ENCODE measurements at places on chromosomes 1 and 21.

DNA sequence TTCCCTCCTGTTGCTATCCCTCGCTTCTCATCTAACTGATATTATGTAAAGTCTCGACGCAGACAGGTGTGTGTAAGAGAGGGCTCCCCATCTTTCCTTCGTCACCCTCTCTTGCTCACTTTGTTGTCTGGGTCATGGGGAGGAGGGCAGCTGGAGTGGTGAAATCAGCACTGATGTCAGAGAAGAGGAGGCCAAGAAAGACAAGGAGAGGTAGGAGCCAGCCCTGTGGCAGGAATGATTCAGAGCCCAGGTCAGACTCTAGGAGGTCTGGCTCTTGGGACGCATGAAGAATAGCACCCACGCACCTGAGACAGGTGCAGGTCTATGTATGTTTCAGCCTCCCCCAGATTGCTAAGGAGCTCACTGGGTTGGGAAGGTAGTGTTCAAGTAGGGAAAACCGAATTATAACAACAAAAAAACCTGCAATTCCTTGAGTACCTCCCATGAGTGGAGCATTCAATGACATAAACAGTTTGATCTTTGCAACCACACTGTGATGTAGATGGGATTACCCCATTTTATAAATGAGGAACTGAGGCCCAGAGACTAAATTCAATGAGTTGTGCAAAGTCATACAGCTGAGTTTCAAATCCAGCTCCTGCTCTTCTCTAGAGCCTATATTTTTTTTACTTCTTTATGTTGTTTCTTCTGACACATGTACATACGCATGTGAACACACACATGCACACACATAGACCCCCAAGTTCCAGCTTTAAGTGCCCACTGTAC, 10.4 kb downstream of the NUAK2 start:
- no peak for DNase-seq

DNA sequence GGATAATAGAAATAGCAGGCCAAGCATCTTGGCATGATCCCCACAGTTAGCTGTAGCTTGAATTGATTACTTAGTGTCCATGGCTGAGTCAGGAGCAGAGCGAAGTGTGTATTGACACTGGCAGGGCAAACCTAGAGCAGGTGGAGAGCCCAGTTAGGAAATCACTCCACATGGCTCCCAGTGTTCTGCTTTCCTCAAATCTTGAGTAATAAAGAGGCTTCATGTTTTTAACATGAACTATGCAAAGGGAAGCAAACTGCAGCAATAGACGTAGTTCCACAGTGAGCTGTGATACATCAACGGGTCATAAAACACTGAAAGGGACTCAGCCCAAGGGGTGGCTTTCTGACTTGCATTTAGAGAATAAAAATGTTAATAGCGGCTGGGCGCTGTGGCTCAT, 28.9 kb downstream of the RHEX start:
- DNase-seq: no peak

DNA sequence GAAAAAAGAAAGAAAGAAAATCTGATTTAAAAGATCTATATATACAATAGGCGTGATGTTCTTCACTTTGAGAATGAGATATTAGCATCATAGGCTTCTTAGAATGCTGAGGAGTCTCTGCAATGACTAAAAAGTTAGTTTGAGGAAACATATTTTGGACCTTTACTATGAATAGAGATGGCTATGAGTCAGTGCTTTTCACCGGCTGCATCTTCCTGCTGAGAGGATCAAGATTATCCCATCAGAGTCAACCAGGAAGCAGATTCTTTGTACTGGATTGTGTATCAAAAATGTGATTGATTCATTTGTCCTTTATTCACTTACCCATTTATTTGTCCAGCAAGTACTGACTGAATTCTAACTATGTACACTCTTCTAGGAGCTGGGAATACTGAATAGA, 144.2 kb downstream of the KCNK2 start:
- DNase-seq: no peak

GRCh38 chr21:33451634-33452071, 28.1 kb downstream of the TMEM50B start:
- DNase-seq: no peak

GRCh38 chr1:185435696-185436379, 118.8 kb upstream of the IVNS1ABP start:
- no peak for DNase-seq

DNA sequence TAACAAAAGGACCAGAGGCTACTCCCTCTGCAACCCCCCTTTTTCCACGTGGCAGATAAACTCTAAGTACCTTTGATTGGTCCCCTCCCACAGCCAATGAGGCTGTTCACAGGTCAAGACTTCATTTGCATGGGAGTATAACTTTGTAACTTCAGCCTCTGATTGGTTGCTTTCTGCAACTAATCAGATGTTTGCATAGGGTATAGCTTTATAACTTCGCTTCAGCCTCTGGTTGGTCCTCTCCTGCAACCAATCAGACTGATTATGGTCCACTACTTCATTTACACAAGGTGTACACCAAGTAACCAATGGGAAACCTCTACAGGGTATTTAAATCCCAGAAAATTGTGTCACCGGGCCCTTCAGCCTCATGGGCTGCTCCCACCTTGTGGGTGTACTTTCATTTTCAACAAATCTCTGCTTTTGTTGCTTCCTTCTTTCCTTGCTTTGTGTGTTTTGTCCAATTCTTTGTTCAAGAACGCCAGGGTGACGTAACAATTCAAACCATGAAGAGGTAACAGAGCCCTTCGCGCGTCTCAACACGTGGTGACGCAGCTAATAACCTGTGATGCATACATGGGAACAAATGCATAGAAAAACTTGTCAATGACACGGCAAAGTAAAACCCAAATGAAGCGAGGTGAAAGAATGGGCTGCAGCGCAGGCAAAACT, 47.2 kb downstream of the VPS26C start:
- DNase-seq: no peak

- no peak for DNase-seq
Observed at GRCh38 chr1:192053531-192053971, 104.7 kb upstream of the RGS18 start.

GRCh38 chr1:226738995-226739695, at the start of gene ITPKB:
Gene ITPKB, minus strand, starts transcription at chr1:226739282. Its CDS starts 1,824 bp downstream, at chr1:226737458.
- DNase-seq: peak; percentile 52

DNA sequence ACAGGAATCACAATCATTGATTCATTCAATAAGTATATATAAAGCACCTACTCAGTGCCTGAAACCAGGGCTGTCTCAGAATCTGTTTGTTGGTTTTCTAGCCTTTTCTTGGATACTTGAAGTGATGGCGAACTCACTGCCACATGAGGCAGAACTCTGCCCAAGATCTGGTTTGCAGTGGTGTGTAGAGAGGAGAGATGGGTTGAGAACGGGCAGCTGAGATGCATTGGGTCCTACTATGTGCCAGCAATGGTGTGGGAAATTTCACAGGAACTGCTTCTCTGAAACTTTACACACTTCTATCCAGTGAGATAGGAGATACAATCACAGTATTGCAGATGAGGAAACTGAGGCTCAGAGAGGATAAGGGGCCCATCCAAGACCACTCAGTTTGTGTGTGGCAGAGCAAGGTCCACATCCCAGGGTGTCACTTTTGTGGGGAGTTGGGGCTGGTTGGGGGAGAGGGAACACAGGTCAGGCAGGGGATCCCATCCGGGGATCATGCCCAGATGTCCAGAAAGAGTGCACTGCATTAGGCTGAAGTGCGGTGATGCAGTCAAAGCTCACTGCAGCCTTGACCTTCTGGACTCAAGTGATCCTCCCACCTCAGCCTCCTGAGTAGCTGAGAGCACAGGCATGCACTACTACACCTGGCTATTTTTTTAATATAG, 83.7 kb upstream of the IFFO2 start:
- no peak for DNase-seq

DNA sequence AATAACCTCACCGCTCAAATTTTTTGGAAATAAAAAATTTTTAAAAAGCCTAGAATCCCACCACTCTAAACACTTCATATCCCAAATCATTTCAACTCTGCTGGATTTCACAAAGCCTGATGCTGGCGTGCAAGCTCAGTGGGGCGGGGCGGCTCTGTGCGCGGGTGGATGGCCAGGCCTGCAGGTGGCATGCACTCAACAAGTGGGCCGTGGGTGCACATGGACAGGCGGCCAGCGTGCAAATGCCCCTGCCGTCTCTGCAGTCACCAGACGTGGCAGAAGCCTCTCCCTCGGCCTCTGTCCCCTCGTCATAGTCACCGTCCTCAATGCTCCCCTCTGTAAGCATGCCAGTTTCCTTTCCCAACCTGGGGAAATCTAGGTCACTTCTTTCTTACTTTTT, 6.6 kb upstream of the PDE9A start:
- DNase-seq: no peak

GRCh38 chr1:207284209-207284897, 37.1 kb upstream of the CD55 start:
- no peak for DNase-seq

GRCh38 chr1:228335406-228336307, 71.0 kb downstream of the TRIM11 start:
- DNase-seq: no peak

GRCh38 chr1:96145492-96145891, 576.1 kb upstream of the PTBP2 start:
- no peak for DNase-seq

GRCh38 chr1:240649733-240650721, 38.1 kb upstream of the GREM2 start:
- no peak for DNase-seq

DNA sequence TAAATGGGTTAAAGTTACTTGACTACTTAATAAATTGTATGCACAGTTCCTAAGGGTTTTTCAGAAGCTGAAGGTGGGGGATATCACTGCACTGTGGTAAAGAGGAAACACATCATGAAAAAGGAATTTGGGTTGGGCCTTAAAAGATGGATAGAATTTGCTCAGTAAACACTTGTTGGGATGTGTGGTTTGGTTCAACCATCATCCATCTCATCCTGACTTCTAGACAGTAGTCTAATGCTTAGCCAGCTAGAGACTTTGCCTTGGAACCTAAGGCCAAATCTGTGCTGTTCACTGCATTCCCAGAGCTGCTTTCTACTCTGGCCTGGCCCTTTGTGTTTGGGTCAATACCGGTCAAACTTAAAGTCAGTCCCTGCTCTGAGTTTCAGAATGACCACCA, 30.6 kb downstream of the LY9 start:
- no peak for DNase-seq

GRCh38 chr1:21302747-21303715, 12.8 kb upstream of the ECE1 start:
- no peak for DNase-seq

- no peak for DNase-seq
Observed at GRCh38 chr1:76279101-76279748, 204.7 kb downstream of the ST6GALNAC3 start.

- DNase-seq: no peak
Observed at GRCh38 chr1:19738669-19739068, 61.0 kb downstream of the TMCO4 start.

DNA sequence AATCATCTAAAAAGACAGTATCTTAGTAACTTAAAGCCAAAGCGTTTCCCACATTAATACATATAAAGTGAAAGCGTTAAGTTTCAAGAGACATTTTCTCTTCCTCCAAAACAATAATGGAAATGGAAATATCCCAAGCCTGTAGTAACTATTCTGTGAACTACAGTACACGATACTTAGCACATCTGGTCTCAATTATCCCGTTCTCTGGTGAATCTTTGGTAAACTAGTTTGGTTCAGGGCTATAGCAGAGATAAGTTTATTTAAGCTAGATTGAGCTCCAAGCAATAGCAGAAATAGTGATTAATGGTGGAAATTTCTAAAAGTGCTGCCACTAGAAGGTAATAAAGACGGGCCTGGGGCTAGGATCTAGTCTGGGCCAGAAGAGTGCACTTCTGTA, 55.2 kb downstream of the PCNX2 start:
- no peak for DNase-seq

DNA sequence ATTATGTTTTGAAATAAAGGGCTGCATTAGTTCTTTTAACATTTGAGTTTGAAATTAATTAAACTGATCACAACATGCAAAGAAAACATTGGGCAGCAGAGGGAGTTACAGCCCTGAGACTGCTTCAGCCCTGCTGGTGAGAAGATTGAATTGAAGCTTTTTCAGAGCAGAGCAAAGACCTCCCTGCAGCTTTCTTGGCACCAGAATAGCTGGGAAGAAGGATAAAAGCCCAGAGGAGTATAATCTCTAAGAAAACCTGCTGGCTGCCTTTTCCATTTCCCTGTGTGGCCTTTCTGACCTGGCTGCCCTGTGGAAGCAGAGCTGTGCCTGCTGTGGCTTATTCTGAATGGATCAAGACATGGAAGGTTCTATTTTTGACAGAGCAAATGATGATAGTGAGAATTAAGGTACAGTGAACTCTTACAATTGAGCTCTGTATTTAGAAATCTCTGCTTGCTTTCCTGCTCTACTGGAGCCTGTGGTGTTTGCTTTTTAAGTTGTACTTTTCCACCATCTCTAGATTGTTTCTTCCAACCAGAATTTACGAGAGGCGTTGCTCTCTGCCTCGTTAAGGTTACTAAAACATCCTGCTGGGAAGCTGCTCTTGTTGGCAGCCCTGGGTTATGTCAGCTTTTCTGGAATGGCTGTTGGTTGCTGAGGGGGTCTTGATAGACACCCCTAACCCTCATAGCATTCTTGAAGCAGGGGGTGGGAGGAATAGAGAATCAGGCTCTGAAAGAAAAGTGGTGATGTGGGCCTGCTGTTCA, 9.9 kb downstream of the SNRPE start:
- DNase-seq: no peak

All from stimulated activated CD4-positive, alpha-beta T cell treated with anti-CD3 and anti-CD28 coated beads, Interleukin-15, amount 100 ng/mL, for 1 hour (primary cell).